ENCODE measurements at places on chromosomes 7 and 10.

- no peak for DNase-seq
Measured at GRCh38 chr7:2420216-2420933, 17.0 kb downstream of the CHST12 start.

- no peak for DNase-seq
Measured at GRCh38 chr10:75612904-75613684, 181.7 kb downstream of the LRMDA start.

- DNase-seq = no peak
Measured at GRCh38 chr10:127012769-127013152, 107.5 kb downstream of the DOCK1 start.

DNA sequence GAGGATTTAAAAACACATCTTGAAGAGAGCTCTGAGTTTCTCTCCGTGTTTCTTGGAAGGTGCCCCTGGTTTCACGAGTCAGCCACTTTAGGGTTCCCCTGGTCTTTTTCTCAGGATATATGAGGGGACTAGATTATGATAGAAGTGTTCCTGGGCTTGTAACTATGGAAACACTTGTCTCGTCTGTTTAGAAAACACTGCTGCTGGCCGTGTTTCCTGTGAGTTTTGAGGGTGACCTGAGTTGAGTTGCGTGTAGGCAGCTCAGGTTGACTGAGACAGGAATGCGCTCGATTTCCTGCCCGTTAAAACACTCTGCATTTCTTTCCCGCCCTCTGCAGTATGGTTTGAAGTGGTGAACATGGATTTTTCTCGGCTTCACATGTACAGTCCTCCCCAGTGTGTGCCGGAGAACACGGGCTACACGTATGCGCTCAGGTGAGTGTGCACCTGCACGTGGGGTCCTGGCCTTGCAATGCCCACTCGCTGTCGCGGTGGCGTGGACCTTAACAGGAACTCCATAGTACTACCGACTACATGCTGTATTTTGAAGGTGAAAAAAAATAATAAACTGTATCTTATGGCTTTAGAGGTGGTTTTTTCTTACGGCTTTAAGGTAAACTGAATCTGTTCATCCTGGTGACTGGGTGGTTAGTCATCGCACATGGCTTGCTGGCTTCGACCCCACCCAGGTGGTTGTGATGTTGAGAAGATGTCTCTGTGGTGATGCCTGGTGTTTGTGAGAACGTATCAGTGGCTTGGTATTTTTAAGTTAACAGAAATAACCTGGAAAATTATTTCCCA lies at the start of gene SUN1:
Gene SUN1 (plus strand): TSS at position 310 of the 801 bp plus-strand sequence. CDS start 49 bp downstream, at position 359.
- DNase-seq = peak; percentile 86

- DNase-seq = no peak
Measured at GRCh38 chr7:116483271-116483942, 16.1 kb upstream of the CAV2 start.
